ENCODE measurements at places on chromosomes 12 and 14.

- DNase-seq: no peak
Observed at GRCh38 chr14:64706593-64707193, 2.5 kb downstream of the PLEKHG3 start.

GRCh38 chr12:124224535-124225110 is 70.3 kb upstream of the RFLNA start:
- no peak for DNase-seq

DNA sequence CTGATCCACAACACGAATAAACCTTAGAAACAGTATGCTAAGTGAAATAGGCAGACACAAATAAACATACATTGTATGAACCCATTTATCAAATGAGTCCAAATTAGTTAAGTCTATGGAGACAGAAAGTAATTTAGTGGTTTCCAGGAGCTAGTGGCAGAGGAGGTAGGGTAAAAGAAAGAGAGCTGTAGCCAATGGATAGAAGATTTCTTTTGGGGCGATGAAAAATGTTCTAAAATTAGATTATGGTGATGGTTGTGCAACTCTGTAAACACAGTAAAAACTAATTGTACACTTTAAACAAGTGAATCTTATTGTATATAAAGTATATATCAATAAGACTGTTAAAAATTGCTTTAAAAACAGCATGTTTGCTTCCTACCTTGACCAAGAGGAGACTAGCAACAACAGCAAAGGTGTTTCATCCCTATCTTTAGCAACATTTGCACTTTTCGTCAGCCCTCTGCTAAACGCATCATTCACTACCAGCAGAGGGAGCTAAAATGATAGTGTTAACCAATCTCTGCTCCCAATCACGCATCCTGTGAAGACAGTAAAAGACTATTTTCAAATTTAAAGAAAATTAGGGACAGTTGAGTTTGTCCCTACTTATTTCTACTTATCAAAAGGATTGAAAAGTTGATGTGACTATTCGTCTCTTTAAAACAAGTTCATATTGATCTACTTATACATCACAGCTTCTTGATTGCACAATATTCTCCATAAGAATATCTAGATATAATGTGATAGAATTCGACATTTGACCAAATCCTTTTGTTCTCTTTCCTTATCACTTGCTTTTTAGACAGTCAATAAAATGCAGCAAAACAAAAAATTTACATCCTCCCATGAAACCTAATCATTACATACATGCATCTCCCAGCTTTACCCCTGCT is 24.0 kb upstream of the LGR5 start:
- peak; percentile 70 for DNase-seq

DNA sequence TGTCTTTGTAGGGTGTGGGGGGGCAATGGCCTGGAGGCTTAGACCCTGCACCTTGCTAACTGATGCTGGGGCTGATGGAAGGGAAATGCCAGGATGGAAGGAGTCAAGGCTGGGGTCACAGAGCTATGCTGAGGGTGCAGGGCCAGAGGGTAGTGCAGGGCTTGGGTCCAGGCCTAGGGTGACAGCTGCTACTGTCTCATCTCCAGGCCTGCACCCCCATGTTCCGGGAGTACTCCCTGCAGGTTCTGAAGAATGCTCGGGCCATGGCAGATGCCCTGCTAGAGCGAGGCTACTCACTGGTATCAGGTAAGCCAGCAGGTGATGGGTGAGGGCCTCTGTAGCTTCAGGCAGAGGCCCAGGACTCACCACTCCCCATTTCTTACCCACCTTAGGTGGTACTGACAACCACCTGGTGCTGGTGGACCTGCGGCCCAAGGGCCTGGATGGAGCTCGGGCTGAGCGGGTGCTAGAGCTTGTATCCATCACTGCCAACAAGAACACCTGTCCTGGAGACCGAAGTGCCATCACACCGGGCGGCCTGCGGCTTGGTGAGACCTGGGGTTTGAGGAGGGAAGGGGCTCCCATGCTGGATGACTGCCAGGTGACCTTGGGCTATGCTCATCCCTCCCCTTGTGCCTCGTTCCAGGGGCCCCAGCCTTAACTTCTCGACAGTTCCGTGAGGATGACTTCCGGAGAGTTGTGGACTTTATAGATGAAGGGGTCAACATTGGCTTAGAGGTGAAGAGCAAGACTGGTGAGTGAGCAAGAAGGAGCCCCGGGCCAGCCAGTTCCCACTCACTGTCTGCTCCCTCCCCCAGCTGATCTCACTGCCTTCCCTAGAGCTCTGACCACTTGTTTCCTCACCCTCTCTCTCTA is 4.1 kb downstream of the SHMT2 start:
- DNase-seq: peak; percentile 82

- DNase-seq: no peak
Observed at GRCh38 chr12:130224613-130225012, 62.3 kb downstream of the FZD10 start.

GRCh38 chr12:76464631-76465166 is 94.9 kb downstream of the OSBPL8 start:
- DNase-seq: no peak

- DNase-seq: no peak
Observed at GRCh38 chr12:75868501-75868900, 163.1 kb downstream of the PHLDA1 start.

All from fibroblast of pulmonary artery (primary cell).